ENCODE measurements at places on chromosomes 7 and 10.

- no peak for DNase-seq
Observed at GRCh38 chr10:33345236-33345635, 10.8 kb upstream of the NRP1 start.

GRCh38 chr7:157457355-157458253 lies 120.8 kb downstream of the DNAJB6 start:
- DNase-seq = no peak

DNA sequence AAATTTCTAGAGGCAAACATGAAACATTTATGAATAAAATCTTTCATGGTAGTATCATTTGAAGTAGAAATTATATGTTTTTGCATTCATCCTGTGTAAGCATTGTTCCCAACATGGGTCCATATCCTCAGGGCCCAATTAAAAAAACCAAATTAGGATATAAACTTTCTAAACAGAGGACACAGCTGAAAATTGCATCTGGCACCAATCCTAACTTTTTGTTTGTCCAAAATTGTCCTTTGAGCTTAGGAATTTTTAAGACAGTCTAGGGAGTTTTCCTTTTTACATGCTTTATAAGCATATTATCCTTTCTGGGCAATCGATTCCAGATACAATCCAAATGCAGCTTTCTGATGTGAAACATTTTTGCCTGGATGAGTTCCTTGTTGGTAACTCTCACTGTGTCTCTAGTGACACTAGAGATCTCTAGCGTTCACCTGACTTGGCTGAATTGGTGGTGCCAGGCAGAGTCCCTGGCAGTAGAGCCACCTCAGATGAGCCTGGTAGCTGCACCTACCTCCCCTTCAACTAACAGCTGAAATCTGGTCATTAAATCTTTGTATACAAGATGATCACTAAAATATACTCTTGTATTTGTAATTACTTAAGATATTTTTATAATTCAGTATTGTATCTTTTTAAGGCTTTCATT lies 137.6 kb upstream of the SAMD8 start:
- no peak for DNase-seq

- peak; percentile 70 for DNase-seq
Observed at GRCh38 chr7:95608359-95609173, 12.2 kb upstream of the PDK4 start.

- DNase-seq = no peak
Observed at GRCh38 chr10:70656489-70656888, 15.8 kb upstream of the ADAMTS14 start.

DNA sequence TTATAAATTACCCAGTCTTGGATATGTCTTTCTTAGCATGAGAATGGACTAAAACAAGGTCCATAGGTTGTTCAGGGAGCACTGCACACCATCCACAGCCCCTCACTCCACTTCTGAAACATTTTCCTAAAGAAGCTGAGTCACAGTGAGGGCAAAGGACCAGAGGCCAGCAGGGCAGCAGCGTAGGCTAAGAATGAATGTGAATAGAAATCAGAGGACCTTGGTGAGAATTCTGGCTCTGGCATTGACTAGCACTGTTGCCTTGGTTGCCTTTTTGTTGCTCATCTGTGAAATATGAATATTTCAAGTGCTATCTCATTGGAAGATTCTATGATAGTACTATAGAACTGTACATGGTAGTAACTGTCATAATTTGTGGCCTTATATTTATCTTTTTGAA lies 41.7 kb upstream of the TOMM7 start:
- no peak for DNase-seq

- DNase-seq = peak; percentile 95
Observed at GRCh38 chr7:125278318-125278717, 348.7 kb upstream of the POT1 start.

GRCh38 chr7:154242709-154243108 lies 190.5 kb downstream of the DPP6 start:
- no peak for DNase-seq

- DNase-seq = no peak
Observed at GRCh38 chr7:30771880-30772425, 736 bp downstream of the MINDY4 start.

GRCh38 chr7:50272808-50273207 lies 31.7 kb upstream of the IKZF1 start:
- no peak for DNase-seq

DNA sequence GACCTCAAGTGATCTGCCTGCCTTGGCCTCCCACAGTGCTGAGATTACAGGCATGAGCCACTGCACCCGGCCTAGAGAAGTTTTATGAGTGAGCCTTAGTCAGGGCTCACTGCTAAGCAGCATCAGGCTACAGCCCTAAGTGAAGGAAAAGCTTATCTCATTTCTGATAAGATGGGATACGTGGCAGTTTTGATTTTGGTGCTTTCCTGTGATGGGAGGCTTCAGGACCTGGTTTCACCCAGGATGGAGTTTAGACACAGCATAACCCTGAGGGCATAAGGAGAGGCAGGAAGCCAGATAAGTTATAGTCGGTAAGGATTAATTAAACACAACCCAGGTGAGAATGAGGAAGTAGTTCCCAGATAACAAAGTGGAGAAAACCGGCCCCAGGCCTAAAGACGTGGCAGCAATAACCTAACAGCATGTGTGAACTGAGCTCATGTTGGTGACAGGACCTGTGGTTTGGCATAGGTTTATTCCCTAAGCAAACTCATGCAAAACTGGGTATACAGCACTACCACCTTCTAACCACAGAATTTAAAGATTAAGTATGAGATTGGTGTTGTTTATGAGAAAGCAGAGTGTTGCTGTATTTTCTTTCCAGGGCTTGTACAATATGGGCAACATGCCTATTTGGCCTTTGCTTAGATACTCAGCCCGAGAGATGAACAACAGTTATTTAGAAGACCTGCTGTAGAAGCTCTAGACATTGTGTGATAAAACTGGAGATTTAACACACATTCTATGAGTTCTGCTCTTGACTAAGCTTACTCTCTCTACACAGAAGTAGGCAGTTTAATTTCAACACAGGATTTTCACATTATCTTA lies 119.4 kb downstream of the COL28A1 start:
- DNase-seq = no peak

GRCh38 chr7:105245398-105246114 lies 143.2 kb downstream of the SRPK2 start:
- no peak for DNase-seq

DNA sequence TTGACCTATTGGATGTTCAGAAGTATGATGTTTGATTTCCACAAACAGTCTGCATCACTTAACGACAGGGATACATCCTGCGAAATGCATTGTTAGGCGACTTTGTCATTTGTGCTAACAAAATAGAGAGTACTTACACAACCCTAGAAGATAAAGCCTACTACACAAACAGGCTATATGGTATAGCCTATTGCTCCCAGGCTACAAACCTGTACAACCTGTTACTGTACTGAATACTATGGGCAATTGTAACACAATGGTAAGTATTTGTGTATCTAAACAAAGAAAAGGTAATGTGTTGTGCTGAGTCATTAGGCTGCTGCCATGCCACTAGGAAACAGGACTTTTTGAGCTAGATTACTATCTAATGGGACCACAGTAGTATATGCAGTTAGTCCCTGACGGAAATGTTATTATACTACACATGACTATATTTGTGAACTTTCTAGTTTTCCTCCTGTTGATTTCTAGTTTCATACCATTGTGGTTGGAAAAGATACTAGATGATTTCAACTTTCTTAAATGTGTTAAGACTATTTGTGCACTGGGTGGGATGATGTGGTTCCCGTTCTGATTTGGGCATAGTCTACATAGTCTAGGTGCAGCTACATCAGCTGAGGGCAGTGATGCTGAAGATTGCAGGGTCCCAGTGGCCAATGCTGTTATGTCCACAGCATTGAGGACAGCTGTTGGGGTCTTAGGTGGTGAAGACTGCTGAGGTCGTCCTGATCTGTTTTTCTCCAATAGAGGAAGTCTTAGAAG lies 161.7 kb downstream of the HTR7 start:
- no peak for DNase-seq

GRCh38 chr7:144768633-144769032 lies 67.2 kb downstream of the TPK1 start:
- DNase-seq = no peak

DNA sequence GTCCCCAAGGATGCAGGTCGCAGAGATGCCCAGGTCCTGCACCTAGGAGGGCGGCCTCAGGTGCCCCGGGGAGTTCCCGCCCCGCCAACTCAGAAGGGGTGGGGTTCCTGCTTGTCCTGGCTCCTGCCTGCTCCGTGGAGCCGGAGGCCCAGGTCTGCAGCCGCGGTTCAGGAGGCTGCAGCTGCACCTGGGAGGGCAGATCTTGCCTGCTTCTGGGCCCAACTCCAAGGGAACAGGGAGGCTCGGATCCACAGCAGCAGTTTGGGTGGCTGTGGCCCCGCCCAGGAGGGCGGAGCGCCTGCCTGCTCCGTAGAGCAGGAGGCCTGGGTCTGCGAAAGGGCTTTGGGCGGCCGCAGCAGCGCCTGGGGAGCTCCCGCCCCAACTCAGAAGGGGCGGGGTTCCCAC lies 108.2 kb upstream of the EGR2 start:
- DNase-seq = peak; percentile 1

DNA sequence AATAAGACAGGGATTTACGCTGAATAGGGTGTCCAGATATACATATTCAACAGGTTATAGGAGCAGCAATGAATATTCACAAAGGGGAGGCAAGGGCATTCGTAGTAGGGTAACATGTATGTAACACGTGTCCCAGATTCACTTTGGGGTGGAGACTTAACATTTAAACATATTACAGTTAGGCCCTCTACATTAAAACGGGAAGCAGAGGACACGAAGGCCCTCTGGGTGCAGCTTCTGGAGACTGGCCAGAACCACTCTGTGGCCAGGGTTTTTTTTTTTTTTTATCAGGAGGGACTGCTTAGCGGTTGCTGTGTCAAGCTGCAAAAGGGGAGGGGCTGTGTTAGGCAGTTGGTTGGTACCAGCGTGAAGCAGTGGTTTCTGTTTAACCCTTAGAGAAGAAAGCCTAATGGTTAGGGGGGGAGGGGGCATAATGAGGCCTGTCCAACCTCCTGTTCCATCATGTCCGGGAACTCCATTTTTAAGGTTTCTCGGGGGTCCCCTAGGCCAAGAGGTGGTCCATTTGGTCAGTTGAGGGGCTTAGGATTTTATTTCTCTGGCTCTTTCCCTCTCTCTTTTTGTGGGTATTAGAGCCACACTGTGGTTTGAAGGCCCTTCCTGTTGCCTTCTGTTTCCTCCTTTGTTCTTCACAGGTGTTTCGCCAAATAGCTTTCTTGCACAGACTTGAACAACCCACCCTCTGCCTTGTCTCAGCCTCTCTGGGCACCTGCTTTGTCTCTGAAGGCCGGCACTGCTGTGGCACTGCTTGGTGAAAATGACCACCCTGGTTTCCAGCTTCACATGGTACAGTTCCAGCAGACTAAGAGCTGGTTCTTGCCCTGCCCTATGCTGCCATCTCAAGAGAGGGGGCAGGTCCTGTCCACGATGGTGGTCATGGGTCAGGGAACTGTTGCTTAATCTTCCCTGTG lies 26.4 kb downstream of the PRF1 start:
- no peak for DNase-seq

GRCh38 chr10:133555521-133555920 lies 9.9 kb downstream of the SYCE1 start:
- DNase-seq = no peak

DNA sequence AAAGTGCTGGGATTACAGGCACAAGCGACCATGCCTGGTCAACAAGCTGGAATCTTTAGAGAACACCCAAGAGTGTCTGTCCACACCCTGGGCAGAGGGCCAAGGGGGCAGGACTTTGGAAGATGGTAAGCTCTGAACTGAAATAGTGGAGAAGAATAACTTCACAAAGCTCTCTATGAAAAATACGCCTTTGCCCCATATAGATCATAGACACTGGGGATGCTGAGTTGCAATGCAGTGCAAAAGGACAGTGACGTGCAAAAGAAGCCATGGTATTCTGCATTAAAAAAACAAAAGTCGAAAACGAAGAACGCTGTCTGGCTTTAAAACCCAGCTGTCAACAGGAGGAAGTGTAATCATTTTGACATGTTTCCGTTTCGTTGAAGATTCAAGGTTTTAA lies 353.6 kb downstream of the CALN1 start:
- DNase-seq = no peak

- no peak for DNase-seq
Observed at GRCh38 chr7:91553410-91553895, 289.2 kb downstream of the FZD1 start.

DNA sequence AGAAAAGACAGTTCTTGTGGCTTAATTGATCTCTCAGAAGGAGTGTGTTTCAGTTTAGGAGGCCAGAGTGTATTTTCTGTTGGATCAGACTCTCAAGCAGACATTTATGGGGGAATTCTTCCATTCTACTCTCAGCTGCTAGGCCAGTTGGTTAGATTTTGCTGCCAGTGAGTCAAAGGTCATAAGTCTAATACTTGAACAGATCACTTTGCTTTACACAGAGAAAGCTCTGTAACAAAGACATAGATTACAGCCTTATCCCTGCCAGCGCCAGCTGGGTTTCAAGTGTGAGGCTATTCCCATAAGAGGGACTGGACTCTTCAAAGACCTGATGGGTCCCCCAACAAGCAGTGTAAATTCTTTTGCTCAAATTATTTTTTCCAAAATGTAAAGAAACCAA lies 145.6 kb upstream of the SEMA3C start:
- DNase-seq = peak; percentile 17

- DNase-seq = no peak
Observed at GRCh38 chr10:82597840-82598239, 722.8 kb downstream of the NRG3 start.

DNA sequence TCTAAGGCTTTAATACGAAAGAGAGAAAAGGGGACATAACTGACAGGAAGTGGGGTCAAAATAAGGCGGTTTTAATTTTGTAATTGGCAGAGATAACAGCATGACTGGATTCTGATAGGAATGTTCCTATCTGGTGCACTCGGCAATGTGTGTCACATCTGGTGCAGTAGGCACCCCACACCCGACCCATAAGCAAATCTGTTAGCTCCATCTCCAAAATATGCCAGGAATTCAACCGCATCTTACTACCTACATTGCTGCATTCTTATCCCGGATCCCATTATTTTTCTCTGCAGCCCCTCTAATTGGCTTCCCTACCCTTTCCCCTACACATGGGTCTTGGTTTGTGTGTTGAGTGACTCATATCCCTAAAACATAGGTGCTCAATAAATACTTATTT lies 19.1 kb upstream of the GALNT11 start:
- no peak for DNase-seq

DNA sequence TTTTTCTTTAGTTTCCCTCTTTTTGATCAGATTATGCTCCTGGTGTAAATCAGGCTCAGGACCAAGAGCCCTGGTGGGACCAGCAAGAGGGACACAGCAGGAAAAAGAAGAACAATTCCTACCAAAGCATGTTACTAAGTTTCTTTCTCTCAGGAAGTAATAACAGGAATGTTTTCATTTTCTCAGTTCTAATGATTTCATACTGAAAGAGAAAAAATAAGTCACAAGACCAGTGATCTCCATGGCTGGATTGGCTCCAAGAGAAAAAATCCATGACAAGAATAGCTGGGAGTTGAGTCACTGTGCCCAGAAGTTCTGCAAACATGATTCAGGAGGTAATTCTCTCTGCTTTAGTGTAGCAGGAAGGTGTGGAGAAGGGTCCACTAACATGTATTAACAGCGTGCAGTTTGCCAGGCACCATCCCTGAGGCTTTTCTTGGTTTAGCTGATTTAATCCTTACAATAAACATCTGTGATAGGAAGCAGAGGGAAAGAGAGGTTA lies 23.8 kb upstream of the IFIT2 start:
- DNase-seq = no peak

GRCh38 chr7:944744-945143 lies 9.7 kb downstream of the ADAP1 start:
- DNase-seq = no peak

Measured in NCI-H2171 treated with DMSO at 0.1 percent for 48 hours (cell line).